ENCODE measurements at places on chromosomes 2 and 18. TPM values are rescaled to one million over a fixed set of nuclear protein-coding genes. Genes with fewer than 3 reads are reported as not detected.

The RAB17 gene
- total RNA-seq: 1.3 TPM

The TFPI gene
- 0.88 TPM for total RNA-seq

The ARHGEF4 gene
- 8.3 TPM for total RNA-seq

The TSGA10 gene
- 10.6 TPM for total RNA-seq

The AQP12A gene
- not detected for total RNA-seq

The SALL3 gene
- total RNA-seq: 4.3 TPM

The VIL1 gene
- 0.63 TPM for total RNA-seq

The MAP3K19 gene
- 0.17 TPM for total RNA-seq

The ACOXL gene
- total RNA-seq: 0.15 TPM

The CD207 gene
- 0.44 TPM for total RNA-seq

The DSG4 gene
- not detected for total RNA-seq

The RIT2 gene
- total RNA-seq: 0.52 TPM

GRCh38 chr2:218284106-218284811, 8.0 kb downstream of the TMBIM1 start:
- ATAC-seq: peak; percentile 18

GRCh38 chr2:28463893-28464292, 32.0 kb upstream of the PLB1 start:
- ATAC-seq: no peak

DNA sequence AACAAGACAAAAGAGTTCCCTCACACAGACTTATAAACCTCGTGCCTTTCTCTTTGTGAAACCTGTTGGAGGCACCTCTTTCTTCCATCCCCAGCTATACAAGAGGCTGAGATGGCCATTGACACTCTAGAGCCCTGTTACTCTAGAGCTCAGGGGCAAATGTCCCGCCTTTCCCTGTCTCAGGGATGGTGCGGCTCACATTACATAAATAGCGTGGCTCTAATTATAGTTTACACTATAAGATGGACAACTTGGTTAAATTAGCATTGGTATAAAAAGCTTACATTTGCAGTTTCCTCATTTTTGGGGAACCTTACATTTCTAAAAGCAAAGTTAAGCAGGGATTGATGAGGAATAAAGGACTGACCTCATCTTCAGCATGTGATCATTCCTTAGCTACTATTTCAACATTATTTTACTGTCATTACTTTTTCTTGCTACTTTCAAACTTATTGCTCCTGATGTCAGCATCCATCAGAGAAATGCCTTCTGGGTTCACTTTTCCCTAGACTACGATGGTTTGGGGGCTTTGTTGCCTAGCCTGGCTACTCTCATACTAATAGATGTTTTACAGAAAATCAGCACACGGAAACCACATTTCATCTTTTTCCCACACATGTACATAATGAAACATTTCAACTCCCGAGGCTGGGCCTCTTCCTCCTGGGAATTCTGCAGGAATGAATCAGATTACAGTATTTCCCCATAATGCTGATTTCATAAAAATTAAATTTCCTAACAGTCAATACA, 40.4 kb downstream of the FTCDNL1 start:
- ATAC-seq: peak; percentile 56

DNA sequence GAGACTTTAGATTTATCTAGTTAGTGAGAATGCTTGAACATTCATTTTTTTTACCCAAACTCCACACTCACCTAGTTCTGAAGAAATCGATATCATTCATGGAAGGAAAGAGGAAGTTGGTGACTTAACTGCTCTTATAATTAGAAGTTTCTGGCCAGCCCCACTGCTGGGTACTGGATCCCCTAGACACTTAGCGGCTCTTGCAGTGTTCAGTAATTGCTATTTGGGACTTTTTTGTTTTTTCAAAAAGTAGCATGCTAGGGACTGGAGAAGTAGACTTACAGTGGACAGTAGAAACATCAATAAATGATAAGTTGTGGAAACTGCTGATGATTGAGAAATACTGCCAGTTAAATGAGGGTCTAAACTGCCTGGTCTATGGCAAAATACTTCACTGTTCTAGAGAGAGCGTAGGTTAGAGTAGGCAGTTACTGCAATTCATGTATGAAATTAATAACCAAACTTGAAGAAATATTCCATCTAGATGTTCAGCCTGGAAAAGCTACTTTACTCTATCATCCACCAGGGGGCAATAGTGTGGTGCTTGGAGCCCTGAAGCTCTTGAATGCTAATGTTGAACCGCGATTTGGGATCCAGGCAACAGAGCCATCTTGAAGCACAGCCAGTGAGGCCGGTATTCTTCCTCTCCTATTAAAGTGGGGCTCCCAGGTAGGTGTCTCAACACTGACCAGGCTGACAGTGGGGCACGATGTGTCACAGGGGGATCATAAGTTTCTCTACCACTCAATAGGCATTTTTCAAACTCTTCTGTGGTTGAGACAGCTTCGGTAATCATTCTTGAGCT, 146.1 kb upstream of the SESTD1 start:
- ATAC-seq: no peak

DNA sequence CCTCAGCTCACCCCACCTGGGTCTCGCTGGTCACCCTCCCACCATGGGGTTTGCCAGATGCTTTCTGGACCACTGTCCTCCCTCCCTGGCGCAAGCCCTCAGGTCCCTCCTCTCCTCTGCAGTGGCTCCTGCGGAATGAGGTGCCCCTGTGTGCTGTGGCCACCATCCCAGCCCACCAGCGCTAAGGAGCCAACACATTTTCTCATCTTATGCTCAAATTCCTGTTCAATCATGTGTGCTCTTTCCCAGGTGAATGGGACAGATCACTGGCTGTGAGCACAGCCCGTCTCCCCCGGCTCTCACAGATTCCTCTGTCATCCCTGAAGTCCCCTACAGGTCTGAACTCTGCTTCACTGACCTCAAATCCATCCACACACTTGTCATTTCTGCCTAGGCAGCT, 15.2 kb upstream of the CCDC74B start:
- ATAC-seq: no peak

GRCh38 chr18:35112696-35113095, 71.5 kb downstream of the MAPRE2 start:
- ATAC-seq: no peak

DNA sequence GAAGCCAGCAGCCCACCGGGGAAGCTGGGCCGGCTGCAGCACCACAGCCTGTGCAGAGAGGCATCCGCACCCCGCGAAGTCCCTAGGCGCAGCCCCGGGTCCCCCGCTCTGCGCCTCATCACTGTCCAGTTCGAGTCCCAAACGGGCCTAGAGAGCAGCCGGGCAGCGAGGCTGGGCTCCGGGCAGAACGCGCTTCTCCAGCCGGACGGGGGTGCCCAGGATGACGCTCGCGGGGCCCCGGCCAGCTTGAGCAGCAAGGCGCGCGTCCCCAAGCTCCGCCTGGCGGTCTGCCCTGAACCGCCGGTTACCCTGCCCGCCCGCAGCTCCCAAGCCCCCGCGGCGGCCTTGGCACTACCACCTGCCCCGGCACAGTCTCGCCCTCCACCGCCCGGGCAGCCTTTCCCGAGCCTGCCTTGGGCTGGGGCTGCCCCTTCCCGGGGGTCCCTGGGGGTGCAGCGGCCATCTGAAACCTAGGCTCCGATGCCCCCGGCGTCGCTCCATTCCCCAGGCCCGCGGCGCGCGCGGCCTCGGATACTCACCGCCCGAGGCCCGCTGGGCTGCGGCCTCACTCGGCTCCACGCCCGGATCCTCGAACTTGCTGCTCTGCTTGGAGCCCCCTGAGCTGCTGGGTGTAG, 591 bp downstream of the SLC16A14 start:
- peak; percentile 68 for ATAC-seq

DNA sequence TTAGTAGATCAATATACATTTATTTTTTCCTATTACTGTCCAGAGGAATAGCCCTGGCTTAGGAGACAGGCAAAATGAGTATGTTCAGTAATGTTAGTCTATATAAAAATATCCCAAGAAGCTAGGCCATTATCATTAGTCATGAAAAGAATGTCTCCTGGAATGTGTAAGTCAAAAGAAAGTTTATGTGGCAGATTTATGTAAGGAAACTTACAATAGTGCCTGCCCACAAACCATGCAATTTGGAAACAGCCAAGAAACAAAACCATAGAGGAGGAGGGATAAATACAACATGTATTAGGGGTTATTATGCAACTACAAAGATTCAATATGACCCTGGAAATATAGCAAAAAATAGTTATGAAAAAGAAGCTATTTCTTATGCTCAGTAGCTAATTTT, 96.3 kb downstream of the NOL4 start:
- ATAC-seq: no peak

- no peak for ATAC-seq
Measured at GRCh38 chr18:43855376-43855775, 578.1 kb upstream of the SYT4 start.

DNA sequence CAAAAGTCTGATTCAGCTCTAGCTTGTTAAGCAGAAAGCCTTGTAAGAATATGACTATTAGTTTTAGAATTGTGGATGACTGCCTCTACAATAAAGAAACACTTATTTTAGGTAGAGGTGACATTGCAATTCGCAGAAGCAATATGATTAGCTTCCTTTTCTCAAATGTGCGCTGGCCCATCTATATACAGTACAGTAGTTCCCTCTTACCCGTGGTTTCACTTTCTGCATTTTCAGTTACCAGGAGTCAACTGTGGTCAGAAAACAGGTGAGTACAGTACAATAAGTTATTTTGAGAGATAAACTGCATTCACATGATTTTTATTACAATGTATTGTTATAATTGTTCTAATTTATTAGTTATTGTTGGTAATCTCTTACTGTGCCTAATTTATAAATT, 405.1 kb downstream of the GPD2 start:
- ATAC-seq: no peak

- ATAC-seq: no peak
Measured at GRCh38 chr2:75182606-75183005, 16.7 kb downstream of the TACR1 start.

GRCh38 chr18:76348267-76349066, 146.6 kb downstream of the ZNF516 start:
- ATAC-seq: peak; percentile 85

GRCh38 chr2:173752152-173752551, 213.0 kb downstream of the SP3 start:
- no peak for ATAC-seq

DNA sequence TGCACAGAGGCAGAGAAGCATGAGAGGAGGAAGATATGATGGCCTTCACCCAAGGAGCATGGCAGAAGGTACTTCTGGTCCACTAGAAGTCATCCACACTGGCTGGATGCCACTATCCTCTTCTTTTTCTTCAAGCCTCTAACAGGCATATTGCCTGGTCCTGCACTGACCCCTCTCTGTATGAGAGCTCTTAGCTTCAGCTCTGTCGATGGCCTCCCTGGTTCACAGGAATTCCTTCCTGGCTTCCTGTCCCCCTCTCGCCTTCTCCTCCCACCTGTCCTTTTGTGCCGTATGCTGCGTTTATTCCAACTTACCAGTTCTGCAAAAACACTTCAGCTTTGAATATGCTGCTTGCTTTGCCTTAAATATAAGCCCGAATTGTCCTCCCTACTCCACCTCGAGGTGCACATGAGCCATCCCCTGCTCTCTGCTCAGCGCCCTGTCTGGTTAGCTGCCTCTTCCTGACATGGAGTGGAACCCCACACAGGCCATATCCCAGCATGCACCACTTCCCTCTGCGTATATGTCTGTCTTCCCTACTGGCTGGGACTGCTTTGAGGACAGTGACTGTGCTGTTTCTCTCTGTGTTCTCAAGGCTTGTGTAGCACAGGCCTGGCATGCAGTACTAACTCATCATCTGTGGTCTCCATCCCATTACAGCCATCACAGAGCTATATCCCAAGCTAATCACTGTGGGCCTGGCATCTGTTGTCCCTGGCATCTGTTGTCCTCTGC, 474.9 kb downstream of the EIPR1 start:
- peak; percentile 86 for ATAC-seq

DNA sequence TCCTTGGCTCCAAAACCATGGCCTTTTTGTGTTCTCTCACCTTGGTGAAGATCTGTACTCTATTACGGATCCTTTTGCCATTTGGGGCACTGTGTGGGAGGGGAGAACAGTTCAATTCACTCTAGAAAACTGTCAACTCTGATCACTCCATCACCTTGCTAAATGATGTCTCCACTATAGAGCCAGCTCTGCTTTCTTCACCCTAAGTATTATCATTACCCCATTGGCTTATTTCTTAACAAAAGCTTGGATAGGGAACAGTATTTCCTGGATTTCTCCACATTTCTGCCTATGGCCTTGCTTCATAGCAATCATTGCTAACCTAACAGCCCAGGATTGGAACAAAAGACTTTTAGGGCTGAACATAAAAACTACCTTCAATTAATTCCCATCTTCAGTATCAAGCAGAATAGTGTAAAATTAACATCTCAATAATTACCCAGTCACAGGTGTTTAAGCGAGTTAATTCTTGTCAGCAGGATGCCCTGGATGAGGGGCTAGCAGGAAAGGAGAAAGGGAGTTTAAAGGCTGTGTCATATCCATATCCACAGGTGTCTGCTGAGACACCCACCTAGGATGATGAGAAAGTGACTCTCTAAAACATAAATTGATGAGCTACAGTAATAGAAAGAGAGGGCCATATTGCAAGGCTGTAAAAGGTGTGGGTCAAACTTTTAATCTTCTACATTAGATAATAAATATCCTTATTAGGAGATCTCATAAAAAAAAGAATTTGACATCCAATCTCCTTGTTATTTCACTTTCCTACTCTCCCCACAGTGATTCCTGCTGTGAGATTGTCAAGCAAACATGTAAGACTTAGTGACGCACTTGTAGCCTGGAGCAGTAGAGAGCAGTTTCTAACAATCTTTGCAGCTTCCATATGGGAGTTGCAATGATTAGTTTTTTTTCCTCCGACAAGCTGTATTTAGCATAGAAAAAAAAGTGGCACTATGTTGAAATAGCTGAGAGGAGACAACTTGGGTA, 589.5 kb upstream of the NXPH2 start:
- no peak for ATAC-seq
